ENCODE measurements at places on chromosomes 5 and 9.

DNA sequence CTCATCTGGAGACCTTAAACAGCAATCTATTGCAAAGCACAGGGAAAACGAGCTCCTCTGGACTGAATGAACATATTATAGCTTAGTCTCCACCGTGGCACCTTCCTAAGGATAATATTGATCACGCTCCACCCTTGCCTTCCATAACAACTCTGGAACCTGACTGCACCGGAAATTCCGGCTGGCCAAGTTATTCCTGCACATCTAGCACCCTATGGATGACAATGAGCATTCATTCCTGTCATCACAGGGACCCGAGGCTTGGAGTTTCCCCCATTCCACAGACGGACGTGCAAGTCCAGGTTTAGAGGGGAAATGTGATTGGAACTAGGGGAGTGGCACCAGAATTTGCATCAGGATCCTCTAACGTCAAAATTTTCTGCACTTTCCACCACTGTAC, 27.5 kb downstream of the STK10 start:
- DNase-seq = no peak

DNA sequence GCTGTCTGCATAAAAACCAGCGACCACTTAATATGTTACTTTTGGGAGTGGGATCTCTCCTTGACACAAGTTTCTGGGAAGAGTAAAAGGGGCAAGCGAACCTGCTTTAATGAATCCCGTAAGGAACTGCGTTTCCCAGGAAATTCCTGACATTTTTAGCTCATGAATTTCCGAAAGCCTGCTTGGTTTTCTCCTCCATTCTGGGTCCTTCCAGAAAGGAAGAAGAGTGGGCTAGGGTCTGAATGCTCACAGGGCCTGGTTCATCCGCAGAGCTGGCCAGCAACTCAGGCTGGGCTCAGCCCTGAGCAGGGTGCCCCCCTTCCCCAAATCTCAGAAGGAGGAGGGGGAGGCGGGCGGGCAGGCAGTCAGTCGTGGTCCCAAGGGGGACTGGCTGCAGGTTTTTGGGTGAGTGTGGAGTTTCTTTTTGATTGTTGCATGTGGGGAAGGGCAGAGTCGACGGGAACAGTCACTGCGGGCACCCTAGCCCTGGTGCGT, 1.2 kb upstream of the PURA start:
- DNase-seq = no peak

DNA sequence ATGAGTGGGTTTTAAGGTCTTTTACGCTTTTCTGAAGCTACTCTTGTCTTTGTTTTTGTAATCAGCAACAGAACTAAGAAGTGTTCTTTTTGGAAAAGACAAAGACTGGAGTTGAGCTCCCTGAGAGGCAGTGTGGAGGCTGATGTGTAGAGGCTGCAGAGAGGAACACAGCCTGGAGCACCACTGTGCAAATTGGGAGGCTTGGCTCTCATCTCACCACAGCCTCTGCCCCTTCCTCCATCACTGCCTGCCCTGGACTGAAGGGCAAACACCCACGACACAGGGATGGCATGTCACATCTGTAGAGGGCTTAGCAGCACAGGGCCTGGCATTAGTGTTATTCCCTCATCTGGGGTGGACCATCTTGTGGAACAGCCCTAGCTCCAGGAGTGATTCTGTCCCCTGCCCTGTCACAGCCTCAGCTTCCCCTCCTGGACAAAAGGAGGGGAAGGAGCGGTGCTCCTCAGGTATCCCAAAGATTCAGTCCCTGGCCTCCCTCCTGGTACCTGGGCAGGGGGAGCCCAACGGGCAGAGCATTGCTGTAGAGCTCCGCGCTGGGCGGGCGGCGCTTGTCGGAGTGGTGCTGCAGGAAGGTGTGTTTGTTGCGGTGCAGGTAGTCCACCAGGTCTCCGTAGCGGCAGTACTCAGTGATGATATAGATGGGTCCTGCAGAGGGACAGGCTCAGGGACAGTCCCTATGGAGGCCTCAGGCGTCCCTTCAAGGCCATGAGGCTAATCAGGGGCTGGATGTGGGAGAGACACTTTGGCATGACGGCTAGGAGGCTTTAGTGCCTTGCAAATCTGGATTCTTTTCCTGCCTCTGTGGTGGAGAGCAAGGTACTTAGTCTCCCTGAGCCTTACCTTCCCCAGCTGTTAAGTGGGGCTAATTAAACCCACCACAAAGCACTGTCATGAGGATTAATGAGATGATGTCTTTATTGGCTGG, 32.8 kb downstream of the PDGFRB start:
- no peak for DNase-seq

DNA sequence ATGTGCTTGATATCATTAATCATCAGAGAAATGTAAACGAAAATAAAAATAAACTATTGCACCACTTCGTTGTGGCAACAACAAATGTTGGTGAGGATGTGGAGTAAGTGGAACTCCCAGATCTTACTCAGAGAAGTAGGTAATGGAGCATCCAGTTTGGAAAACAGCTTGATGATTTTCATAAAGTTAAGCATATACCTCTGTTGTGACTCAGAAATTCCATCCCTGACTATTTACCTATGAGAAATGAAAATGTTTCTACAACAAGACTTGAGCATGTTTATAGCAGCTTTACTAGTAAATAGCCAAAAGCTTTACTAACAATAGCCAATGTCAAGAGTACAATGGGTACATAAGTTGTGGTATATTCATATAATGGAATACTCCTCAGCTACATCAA, 214.7 kb upstream of the NMUR2 start:
- DNase-seq = no peak

DNA sequence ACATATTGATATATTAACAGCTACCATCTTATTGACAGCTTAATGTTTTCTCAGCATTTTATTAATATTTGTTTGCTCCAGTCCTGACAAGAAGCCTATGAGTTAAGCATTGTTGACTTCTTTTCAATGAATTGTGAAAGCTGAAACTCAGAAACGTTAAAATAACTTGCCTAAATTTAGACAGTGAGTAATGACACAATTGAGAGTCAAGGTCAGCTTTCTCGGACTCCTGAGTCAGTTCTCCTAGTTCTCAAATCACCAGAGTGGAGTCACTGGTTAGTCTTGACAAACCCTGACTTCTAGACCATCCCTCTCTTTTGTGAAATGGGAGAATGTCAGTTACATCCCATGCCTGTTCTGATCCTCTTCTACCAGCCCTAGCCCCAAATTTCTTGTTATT, 222.7 kb upstream of the ACO1 start:
- DNase-seq = no peak

DNA sequence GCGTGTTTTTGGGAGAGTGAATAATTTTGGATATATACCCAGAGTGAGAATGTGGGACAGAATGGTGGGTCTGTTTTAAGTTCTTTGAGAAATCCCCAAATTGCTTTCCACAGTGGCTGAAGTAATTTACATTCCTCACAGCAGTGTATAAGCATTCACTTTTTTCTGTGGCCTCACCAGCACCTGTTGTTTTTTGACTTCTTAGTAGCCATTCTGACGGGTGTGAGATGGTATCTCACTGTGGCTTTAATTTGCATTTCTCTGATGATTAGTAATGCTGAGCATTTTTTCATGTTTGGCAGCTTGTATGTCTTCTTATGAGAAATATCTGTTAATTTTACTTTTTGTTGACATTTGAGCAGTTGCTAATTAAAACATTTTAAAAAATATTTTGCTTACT, 9.4 kb upstream of the SPATA31D1 start:
- no peak for DNase-seq

- DNase-seq = no peak
These were observed 782 bp downstream of the BICD2 start for GRCh38 chr9:92763721-92764380.

DNA sequence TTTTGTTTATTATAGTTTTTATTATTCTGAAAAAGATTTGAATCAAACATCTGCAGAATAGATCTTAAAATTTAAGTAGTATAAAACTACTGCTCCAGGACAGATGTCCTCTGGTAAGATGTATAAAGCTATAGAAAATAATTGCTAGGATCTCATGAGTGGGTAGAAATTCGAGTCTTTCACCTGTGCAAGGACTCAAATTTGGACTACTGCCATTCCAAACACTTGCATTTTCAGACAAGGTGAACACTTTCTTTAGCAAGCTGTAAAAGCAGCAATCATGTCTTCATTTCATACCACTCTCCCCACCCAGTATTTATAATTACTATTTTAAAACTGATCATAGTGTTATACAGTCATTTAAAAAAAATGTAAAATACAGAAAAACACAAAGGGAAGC, 20.7 kb downstream of the SKP2 start:
- DNase-seq = no peak

DNA sequence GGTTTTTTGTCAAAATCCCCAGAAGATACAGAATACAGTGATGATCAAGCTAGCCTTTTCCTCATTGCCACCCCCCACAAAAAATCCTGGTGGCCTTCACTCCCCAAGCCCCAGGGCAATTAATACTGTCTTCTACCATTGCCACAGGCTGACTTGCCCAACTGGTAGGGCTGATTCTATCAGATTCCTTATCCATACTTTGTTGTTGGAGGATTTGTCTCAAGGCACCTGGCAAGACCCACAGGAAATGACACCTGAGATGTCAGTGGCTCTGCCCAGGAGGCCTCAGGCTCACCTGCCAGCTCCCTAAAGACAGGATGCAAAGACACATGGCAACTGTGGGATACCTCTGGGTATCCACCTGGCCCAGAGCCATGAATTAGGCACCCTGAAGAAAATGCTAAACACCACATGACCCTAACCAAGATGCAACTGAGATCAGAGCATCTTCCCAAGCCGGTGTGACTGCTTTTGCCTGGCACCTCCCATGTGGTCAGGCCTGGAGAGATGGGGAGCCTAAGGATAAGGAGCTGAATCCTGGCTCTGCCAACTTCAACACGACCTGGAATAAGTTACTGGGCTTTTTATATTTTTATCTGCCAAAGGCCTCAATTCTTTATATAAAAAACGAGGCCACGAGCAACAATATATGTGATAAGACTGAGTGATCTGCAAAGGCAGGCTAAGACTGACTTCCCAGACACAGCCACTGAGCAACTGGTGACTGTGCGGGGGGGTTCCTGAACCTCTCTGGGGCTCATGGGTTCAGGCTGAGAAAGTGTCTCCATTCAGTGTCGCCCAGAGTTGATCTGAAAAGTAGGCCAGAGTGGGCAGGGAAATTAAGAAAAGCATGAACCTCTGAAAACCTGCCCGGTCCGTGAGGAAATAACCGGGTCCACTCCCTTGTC, 944 bp downstream of the ATOX1 start:
- DNase-seq = no peak

GRCh38 chr5:171268700-171269620, 40.1 kb upstream of the TLX3 start:
- DNase-seq = no peak

GRCh38 chr9:113380869-113381378, 4.1 kb upstream of the HDHD3 start:
- DNase-seq = no peak

GRCh38 chr5:128201065-128201926, 117.7 kb downstream of the SLC12A2 start:
- no peak for DNase-seq

DNA sequence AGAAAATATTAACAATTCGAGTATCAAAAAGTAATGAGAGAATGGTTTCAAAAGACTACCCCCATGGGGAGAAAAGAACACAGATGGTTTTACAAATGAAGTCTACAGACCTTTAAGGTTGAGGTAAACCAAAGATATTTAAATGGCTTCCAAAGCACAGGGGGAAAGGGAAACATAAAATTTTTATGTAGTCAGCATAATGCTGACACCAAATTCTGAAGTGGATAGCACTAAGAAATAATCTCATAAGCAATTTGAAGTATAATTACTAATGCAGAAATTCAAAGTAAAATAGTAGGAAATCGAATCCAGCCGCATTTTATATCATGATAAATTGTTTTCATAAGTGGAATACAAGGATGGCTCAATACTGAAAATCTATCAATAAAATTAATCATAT, 30.3 kb upstream of the SPATA31C2 start:
- DNase-seq = no peak

DNA sequence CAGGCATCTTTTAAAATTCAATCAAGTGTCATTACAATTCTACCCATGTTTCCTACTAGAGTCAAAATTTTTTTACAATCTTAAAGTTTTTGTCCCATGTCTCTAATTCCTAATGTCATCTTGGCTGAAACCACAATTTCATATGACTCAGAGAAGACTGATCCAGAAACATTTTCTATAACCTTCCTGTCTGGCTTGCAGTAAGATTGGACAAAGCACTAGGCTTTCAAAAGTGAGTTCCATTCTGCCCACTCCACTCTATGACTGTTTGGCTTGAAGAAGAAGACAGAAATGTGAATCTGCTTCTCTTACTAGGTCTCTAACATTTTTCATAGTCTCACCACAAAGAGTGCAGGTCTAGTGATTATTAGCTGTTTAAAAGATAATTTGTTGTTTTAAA, 88.8 kb downstream of the NR3C1 start:
- DNase-seq = no peak

GRCh38 chr5:173015192-173015591, 31.6 kb downstream of the ATP6V0E1 start:
- no peak for DNase-seq

All from glomerular endothelial cell (primary cell).